ENCODE measurements at places on chromosomes 3 and 15. TPM values are rescaled to one million over a fixed set of nuclear protein-coding genes. Genes with fewer than 3 reads are reported as not detected.

The CPNE9 gene
- total RNA-seq, result 4.4 TPM

The PRKAR2A gene
- total RNA-seq, result 42.4 TPM

The CKMT1A gene
- total RNA-seq, result 35.0 TPM

The WDR93 gene
- not detected for total RNA-seq

The TUSC7 gene
- not detected for total RNA-seq

The NT5DC2 gene
- 367 TPM for total RNA-seq

The LIPH gene
- not detected for total RNA-seq

The MCTP2 gene
- 3.4 TPM for total RNA-seq

The GPR156 gene
- 2.1 TPM for total RNA-seq

The WHAMM gene
- 3.3 TPM for total RNA-seq

The UBE2E1 gene
- total RNA-seq, result 130 TPM

The PODXL2 gene
- total RNA-seq, result 31.4 TPM

The C2CD4A gene
- not detected for total RNA-seq

- DNase-seq, result no peak
Measured at GRCh38 chr3:7700539-7700938, 801.1 kb upstream of the LMCD1 start.

GRCh38 chr15:42201801-42202200 is 6.3 kb downstream of the VPS39 start:
- no peak for DNase-seq

DNA sequence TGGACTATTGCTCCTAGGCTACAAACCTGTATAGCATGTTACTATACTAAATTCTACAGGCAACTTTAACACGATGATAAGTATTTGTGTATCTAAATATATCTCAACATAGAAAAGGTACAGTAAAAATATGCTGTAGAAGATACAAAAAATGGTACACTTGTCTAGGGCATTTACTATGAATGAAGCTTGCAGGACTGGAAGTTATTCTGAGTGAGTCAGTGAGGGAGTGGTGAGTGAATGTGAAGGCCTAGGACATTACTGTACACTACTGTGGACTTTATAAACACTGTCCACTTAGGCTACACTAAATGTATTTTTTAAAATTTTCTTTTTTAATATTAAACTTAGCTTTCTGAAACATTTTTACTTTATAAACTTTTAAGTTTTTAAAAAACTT is 140.5 kb upstream of the SGO1 start:
- DNase-seq, result no peak

GRCh38 chr3:56704706-56705105 is 21.6 kb upstream of the TASOR start:
- DNase-seq, result no peak

DNA sequence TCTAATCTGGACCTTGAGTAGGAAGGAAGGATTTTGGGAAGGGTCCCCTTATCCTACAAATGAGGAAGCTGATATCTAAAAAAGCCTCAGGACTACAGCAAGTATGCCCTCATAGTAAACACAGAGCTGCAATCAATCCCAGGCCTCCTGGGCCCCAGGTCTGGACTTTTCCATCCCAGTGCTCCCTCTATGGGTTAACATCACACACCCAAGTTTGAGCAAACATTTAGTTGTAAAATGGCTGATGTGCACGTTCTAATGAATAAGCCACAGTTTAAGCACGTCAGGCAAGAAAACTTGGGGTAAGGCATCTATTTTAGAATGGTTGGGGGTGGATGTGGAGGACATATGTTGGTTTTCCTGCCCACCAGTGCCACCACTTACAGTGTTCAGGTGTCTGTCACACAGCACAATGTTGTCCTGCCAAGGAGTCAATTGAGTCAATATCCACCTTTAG is 44.3 kb upstream of the UBE2E1 start:
- no peak for DNase-seq

DNA sequence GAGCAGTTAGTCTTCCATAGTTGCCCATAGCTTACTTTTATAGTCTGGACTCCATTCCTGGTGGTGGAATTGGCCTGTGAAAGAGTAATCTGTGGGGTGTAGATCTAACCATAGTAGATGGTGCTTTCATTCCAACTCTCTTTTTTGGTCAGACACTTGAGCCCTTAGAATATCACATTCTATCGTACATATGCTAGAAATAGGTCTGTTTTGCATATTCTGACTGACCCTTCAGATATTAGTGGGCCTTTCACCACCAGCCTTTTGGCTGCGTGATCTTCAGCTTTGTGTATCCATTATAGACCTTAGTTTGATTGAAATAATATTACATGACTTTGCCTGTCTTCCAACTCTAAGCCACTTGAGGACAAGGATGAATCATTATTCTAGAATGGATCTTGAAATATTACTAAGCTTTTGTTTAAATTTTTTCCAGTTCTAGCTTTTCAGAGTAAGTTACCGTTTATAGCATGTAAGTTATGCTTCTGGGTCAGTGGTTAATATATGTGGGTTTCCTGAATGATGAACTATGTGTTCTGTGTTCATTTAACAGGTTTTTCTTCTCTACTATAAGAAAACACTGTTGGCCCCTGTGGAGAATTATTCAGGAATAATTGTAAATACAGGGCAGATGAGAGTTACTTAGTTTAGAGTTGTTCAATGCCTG is 8.7 kb downstream of the RAB7A start:
- DNase-seq, result no peak

DNA sequence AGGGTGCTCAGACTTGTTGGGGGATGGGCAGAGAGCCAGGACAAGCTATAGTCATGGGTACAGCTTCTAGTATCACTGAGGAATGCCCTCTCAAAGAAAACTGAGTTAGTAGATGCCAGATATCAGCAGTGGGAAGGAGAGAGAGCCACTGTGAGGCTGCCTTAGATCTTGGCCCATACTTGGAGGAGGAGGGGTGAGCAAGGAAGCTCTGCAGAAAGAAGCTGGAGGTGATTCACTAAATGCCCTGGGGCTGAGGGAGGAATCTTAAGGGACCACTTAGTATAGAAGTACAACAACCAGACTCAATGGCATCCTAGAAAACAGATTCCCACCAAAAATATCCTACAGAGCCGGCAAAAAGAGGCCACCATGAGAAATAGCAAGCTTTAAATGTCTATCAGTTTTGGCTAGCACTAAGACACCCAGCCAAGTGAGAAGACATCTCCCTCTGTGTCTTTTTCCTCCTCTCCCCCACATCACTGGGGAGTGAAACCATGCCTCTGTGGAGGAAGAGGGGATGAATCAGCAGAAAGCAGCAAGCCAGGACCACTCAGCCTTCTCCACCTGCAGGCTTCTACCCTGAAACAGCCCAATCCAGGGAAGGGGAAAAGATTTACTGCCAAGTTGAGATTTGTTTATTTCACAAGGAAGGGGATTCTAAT is 282.5 kb upstream of the STT3B start:
- DNase-seq, result no peak

DNA sequence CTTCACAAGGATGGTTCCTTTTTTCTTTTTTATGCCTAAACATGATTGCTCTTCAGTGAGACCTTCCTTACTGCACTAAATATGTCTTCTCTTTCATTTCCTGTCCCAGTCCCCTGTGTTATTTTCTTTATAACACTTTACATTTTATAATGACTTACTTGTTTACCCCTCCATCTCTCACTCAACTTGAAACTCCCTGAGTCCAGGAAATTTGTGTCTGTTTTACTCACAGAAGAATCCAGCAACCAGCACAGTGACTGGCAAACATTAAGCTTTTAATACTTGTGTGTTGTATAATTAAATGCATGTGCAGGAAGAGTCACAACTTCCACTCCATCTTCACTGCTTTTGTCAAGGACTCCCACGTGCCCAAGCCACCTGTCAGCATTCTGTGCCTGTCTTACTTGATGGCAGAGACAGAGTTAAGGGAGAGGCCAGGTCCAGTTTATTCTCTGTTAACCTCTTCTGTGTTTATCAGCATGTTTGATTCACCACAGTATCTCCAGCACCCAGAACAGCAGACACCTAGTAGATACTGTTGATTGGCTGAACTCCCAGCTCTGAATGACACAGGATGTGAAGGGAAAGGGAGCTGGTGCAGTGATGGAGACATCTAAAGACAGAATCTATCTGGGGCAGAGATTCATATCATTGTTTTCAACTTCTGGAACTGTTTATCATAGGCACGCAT is 42.8 kb downstream of the SSR3 start:
- no peak for DNase-seq

DNA sequence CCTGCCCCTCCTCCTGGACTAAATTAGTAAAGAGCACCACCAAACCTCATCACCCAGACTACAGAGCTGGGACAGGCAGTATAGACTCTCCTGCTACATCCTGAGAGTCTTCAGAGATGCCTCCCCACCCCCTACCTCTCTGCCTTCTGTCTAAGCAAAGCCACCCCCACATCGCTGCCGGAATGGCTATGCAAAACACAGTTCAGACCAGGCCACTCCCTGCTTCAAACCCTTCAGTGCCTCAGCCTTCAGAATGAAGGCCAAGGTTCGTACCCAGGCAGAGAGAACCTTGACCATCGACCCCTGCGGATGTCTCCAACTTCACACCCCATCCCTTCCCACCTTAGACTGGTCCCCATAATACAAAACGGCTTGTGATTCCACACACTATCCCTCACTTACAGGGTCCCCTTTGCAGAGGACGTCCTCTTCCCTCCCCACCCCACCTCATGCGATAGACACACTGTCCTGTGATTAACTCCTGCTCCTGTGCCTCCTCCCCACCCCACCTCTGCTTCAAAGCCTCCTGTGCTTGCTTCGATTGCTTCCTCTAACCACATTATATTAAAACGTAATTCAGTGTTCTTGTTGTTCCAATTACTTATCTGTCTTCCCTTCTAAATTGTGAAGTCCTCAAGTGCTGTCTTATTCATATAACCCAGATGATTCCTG is 175.3 kb downstream of the UACA start:
- DNase-seq, result no peak

- DNase-seq, result no peak
Measured at GRCh38 chr3:100311011-100311410, 23.5 kb upstream of the NIT2 start.

GRCh38 chr3:105353485-105354161 is 13.1 kb upstream of the ALCAM start:
- no peak for DNase-seq

DNA sequence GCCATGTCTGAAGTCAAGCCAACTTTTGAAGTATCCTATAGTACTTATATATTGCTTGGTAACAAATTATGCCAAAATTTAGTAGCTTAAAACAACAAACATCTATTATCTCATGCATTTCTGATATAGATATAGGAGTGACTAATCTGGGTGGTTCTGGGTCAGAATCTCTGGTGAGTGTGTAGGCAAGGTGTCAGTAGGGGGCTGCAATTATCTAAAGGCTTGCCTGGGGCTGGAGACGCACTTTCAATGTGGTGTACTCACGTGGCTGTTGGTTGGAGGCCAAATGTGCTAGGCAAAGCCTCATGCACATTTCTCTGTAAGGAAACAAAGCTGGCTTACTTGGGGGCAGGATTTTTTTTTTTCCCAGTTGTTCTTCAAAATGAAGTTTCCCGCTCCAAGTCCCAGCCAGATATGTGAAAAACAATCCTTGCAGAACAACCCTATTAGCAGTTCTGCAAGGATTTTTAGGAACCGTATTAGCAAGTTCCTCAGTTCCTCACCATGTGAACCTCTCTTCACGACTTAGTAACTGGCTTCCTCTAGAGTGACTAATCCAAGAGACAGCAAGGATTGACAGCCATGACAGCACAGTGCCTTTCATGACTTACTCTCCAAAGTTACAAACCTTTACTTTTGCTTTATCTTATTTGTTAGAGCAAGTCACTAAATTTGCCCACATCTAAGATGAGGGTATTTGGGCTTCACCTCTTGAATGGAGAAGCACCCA is 25.8 kb downstream of the GREM1 start:
- DNase-seq, result no peak

GRCh38 chr15:63805993-63806980 is 27.5 kb downstream of the HERC1 start:
- DNase-seq, result no peak

- no peak for DNase-seq
Measured at GRCh38 chr3:159239059-159239458, 437.2 kb downstream of the MFSD1 start.

- no peak for DNase-seq
Measured at GRCh38 chr15:60605879-60606307, 127.0 kb upstream of the ICE2 start.

Measured in H1 (cell line).